Fibroblast of skin of right biceps (primary cell): ENCODE measurements at places on chromosomes 3 and 15.

DNA sequence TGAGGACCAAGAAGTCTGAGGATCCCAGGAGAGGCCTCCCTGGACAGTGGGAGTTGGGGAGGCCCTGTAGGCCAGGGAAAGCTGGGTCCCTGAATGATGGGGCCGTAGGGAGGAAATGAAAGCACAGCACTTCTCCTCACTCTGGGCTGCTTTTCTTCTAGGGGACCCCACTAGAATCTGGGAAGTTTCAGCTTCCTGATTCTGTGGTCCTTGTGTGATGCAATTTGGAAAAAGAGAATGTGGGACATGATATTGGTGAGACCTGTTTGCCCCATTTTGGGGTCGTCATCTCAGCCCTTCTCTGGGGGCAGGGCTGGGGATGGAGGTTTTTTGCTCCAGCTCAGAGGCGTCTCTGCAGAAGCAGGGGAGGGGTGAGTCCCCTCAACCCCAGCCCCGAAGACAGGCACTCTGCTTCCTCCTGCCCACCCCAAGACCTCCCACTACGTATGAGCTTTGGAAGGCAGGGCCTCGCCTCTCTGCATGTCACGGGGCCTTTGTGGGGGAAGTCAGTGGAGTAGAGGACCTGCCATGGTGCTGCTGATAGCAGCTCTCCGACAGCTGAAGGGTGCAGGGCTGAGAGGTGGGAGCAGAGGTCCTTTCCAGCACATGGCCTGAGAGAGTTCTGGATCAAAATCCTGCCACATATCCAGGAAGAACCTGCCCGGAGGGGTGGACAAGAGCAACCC lies 1.5 kb upstream of the SNX22 start:
- no peak for DNase-seq

GRCh38 chr15:48794697-48795134 lies 16.2 kb downstream of the CEP152 start:
- no peak for DNase-seq

GRCh38 chr3:50415816-50416215 lies 56.5 kb upstream of the TMEM115 start:
- no peak for DNase-seq

- DNase-seq = no peak
Measured at GRCh38 chr3:18739099-18739433, 313.9 kb upstream of the SATB1 start.

DNA sequence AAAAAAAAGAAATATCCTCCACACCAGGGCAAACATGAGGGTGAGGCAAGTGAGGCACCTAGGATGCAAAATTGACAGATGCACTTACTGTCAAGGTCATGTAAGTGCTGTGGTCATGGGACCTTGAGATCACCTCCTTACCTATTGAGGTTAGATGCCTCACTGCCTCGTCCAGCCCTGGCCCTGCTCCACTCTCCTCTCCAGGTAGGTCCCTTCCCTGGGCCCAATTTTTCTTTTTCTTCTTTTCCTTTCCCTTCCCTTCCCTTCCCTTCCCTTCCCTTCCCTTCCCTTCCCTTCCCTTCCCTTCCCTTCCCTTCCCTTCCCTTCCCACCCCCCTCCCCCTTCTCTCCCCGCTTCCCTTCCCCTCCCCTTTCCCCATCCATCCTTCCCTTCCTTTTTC lies 71.1 kb upstream of the DLG1 start:
- DNase-seq = no peak

DNA sequence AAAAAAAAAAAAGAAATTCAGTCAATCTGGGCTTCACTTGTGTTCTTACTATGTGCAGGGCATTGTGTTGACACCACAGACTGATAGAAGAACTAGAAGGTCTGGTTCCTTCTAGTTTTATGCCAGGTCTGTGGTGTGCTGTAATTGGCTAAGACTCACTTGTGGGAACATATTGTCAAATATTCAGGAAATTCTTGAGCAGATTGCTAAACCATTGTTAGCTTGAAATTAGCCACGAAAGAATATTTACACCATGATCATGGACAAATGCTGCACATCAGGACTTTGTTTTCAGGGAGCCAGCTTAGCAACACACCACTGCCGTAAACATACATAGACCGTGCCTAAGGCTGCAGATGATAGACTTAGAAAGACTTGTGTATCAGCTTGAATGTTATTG lies 74.6 kb downstream of the GTPBP8 start:
- no peak for DNase-seq

- no peak for DNase-seq
Measured at GRCh38 chr3:60114191-60114590, 1064.4 kb upstream of the CFAP20DC start.
